Stimulated activated CD4-positive, alpha-beta T cell treated with anti-CD3 and anti-CD28 coated beads, Interleukin-15, amount 100 ng/mL, for 48 hours (primary cell): ENCODE measurements at places on chromosomes 6 and 20.

DNA sequence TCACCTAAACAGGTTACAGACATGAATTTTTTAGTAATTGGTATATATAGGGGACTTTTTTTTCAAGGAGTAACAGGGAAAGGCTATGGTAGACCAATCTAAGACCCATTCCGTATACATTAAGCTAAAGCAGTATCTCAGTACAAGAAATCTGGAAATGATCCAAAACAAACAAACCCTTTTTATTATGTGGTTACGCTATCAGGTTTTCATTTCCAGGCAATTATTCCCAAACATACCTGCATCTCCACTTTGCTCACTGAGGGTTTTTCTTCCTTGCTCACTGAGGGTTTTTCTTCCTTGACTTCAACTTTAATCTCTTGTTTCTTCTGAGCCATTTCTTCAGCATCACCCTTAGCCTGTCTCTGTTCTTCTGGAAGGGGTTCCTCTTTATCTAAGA is 107.3 kb downstream of the EPB41L2 start:
- no peak for DNase-seq

DNA sequence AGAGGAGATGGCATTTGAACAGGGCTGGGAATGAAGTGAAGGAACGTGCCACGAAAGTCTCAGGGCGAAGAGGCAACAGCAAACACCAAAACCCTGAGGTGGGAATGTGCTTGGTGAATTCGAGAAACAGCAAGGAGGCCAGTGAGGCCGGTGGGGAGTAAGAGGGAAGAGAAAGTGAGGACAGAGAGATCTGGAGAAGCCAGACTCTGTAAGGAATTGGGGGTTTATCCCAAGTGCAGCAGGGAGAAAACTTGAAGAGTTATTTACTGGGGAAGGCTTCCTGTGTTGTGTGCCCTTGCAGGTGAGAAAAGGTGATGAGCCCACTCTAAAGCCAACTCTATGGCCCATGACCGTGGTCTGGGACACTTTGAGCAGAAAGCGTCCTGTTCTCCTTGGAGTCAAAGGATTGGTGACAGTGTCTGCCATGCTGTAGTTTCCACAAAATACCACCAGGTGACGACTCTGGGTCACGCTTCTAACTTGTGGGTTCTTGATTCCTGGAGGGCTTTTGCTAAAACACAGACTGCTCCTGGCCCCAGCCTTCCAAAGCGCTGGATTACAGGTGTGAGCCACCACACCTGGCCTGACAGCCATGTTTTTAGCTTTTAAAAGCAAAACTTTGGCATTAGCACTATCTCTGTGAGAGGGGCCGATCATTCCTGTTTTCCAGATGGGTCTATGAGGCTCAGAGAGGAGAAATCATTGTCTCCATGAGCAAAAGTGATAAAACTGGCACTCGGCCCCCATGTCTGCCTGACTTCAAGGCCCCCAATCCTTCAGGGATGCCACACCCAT is 18.0 kb upstream of the CSNK2A1 start:
- DNase-seq = peak; percentile 38

GRCh38 chr6:25053875-25054371 is 118.2 kb upstream of the RIPOR2 start:
- no peak for DNase-seq

- no peak for DNase-seq
Measured at GRCh38 chr6:1562171-1562955, 47.4 kb upstream of the FOXC1 start.
